ENCODE measurements at places on chromosomes 2 and 18. TPM values are rescaled to one million over a fixed set of nuclear protein-coding genes. Genes with fewer than 3 reads are reported as not detected.

Gene GALNT13
- total RNA-seq = 0.45 TPM

Gene ALK
- 0.27 TPM for total RNA-seq

Gene ASAP2
- 37.1 TPM for total RNA-seq

Gene TCF4
- total RNA-seq = 105 TPM

Gene C2orf78
- total RNA-seq = not detected

Gene SCN7A
- under 0.01 TPM for total RNA-seq

Gene TRIM43B
- not detected for total RNA-seq

Gene PID1
- 13.0 TPM for total RNA-seq

Gene LINC00305
- not detected for total RNA-seq

Gene SERPINB4
- total RNA-seq = not detected

Gene TTN
- 5.5 TPM for total RNA-seq

Gene CFC1
- not detected for total RNA-seq

Gene DPYSL5
- total RNA-seq = not detected

Gene CNGA3
- 0.18 TPM for total RNA-seq

Gene GLB1L
- total RNA-seq = 10.5 TPM

Gene GNLY
- not detected for total RNA-seq

Gene VWA3B
- not detected for total RNA-seq

Gene LGALSL
- total RNA-seq = 11.0 TPM

Gene CTAGE1
- total RNA-seq = not detected

Gene CRYGD
- total RNA-seq = not detected

Gene PTPRN
- 1.8 TPM for total RNA-seq

Gene MAP2
- total RNA-seq = 2.1 TPM

Gene SH3RF3
- total RNA-seq = 8.4 TPM

Gene ABCG8
- not detected for total RNA-seq

Gene SPC25
- total RNA-seq = not detected

Gene FBXO41
- total RNA-seq = 0.18 TPM

Gene CDCA7
- 6.2 TPM for total RNA-seq

Gene GAREM1
- total RNA-seq = 5.5 TPM

Gene LCLAT1
- total RNA-seq = 21.5 TPM

Gene SERPINB2
- total RNA-seq = 67.6 TPM

Gene CXCR1
- not detected for total RNA-seq

Gene COPS8
- 123 TPM for total RNA-seq

Gene SEMA4F
- 3.6 TPM for total RNA-seq

Gene CDH7
- not detected for total RNA-seq

Gene IL1RL1
- 4.9 TPM for total RNA-seq

Gene FBLN7
- 3.2 TPM for total RNA-seq

Gene MC2R
- not detected for total RNA-seq

Gene SNORC
- total RNA-seq = 0.72 TPM

Gene SLC5A7
- total RNA-seq = not detected

Gene GPAT2
- 10.2 TPM for total RNA-seq

Gene TUBB8B
- total RNA-seq = not detected

Gene GAL3ST2
- total RNA-seq = 0.25 TPM

Gene GREB1
- total RNA-seq = 1.7 TPM

Gene SLC30A3
- total RNA-seq = 0.09 TPM

Gene KCNE4
- total RNA-seq = 22.2 TPM

Gene SERPINB7
- total RNA-seq = 0.27 TPM

Gene CNNM4
- total RNA-seq = 3.8 TPM

Gene TUBA4B
- not detected for total RNA-seq

Gene LIMS3
- 6.1 TPM for total RNA-seq

Gene FHOD3
- total RNA-seq = 3.0 TPM

Gene ADAM23
- 7.8 TPM for total RNA-seq

Gene TMEM178A
- total RNA-seq = 0.36 TPM

Gene ZNF385B
- total RNA-seq = 4.8 TPM

Gene ZC3H6
- total RNA-seq = 2.9 TPM

Gene LRRC30
- not detected for total RNA-seq

Gene CPO
- not detected for total RNA-seq

Gene KLHL30
- total RNA-seq = 0.33 TPM
